ENCODE measurements at places on chromosomes 3 and 15.
A peak's percentile ranks its signal among the peaks of the same experiment; 100 is the strongest.

- no peak for DNase-seq
These were observed 15.8 kb downstream of the IGSF11 start for GRCh38 chr3:119018690-119019463.

DNA sequence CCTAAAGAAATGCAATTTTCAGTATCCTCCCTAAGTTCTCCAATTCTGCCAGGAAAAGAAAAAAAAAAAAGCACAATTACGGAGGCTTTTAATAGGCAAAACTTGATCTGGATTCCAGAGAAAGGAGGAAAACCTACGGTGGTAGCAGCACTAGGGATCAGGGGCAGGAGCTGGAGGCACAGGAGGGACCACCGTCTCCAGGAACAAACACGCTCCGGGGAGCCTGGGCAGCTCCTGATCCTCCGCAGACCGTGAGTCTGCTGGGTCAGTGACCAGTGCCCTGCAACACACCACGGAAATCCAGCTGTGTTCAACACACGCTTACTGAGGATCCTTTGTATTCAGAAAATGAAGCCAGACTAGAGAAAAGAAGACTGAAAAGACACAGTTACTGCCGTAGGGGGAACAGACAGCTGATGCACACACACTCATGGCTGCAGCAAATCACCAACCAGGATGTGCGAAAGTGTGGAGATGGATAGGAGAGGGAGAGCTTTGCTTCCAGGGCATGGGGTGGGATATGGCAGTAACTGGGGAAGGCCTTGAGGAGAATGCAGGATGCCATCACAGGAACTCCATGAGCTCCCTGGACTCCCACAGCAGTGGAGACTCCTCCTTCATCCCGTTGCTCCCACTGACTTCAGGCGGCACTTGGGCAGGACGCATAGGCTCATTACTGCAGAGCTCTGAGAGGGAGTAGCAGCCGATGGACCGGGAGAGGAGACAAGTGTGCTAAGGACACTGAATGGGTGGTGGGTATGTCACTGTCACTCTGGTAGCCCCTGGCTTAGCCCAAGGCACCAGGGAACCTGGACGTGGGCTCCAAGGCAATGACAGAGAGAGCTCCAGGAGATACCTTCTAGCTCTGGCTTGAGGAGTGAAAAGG, 167.0 kb downstream of the ATP10A start:
- no peak for DNase-seq

- DNase-seq: no peak
These were observed 249.4 kb upstream of the MDFIC2 start for GRCh38 chr3:70561796-70562195.

DNA sequence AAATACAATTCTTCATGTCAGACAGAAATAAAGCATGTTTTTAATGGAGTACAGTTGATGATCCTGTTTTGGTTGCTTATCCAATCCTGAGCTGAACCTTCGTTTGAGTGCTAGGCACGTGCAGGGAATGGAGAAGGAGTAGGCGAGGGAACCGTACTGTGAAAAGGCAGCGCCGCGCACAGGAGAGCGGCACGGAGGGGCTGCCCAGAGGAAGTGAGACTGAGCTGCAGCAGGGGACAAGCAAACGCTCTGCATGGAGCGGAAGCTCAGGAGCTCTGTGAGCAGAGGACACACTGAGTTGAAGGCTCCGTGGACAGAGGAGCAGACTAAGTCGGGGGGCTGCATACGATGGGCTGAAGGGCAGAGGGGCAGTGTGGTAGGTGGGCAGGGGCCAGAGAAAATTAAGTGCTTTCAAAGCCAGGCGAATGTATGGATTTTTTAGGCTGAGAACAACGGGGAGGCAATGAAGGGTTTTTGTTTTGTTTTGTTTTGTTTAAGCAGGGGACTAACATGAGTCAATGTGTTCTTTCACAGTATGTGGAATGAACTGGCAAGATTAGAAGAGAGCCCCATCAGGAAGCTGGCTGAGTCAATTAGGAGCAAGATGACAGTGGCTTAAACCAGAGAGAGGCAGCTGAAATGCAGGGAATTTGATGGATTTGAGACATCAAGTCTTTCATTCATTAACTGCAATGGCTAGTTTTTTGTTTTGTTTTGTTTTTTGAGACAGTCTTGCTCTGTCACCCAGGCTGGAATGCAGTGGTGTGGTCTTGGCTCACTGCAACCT, 23.8 kb upstream of the TM2D3 start:
- peak; percentile 57 for DNase-seq

- no peak for DNase-seq
These were observed 36.5 kb upstream of the KLHL6 start for GRCh38 chr3:183591881-183592521.

GRCh38 chr3:21020043-21020442, 731.0 kb downstream of the ZNF385D start:
- DNase-seq: no peak

DNA sequence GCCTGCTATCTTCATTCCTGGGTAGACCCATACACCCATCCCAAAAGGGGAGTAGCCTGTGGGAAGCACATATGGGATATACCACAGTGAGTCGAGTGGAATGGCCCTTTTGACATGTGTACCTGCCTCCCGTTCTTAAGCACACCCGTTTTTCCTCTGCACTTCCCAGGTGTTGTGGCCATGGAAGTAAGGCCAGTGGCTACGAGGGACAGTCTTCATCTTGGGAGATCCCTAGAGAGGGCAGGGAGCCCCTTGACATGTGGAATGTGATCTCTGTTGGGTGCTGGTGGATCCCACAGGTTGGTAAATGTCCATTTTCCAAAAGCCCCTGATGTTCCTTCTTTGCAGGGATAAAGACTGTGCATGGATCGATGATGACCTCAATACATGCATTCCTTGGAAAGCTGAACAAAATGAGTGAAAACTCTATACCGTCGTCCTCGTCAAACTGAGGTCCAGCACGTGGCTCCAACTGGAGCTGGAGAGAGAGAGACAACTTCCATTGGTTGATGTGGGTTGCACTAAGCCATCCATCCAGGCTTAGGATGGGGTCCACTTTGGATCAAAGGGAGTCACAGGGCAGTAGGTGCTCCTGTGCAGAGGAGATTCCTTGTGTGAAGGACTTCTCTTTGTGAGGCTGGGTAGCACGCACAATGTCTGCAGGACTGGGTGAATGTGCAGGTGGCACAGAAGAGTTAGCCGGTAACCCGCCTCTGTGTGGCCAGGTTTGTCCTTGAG, 136.8 kb downstream of the SNRPN start:
- no peak for DNase-seq

GRCh38 chr15:34011481-34011880, 27.5 kb downstream of the AVEN start:
- DNase-seq: no peak

DNA sequence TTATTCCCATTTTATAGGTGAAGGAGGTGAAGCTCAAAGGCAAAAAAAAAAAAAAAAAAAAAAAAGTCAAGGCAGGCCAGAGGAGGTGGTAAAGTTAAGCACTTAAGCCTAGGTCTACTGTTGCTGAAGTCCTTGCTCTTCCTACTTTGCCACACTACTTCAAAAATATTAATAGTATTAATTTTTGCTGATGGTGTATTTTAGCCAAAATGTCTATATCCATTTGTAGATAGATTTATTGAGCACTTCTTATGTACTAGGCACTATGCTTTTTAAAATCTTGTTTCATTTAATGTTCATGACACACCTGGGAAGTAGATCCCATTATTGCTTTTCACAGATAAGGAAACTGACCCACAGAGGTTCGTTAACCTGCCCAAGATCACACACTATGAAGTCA, 247.1 kb upstream of the P2RY1 start:
- no peak for DNase-seq

- no peak for DNase-seq
These were observed 47.3 kb upstream of the CCDC80 start for GRCh38 chr3:112688085-112688769.

DNA sequence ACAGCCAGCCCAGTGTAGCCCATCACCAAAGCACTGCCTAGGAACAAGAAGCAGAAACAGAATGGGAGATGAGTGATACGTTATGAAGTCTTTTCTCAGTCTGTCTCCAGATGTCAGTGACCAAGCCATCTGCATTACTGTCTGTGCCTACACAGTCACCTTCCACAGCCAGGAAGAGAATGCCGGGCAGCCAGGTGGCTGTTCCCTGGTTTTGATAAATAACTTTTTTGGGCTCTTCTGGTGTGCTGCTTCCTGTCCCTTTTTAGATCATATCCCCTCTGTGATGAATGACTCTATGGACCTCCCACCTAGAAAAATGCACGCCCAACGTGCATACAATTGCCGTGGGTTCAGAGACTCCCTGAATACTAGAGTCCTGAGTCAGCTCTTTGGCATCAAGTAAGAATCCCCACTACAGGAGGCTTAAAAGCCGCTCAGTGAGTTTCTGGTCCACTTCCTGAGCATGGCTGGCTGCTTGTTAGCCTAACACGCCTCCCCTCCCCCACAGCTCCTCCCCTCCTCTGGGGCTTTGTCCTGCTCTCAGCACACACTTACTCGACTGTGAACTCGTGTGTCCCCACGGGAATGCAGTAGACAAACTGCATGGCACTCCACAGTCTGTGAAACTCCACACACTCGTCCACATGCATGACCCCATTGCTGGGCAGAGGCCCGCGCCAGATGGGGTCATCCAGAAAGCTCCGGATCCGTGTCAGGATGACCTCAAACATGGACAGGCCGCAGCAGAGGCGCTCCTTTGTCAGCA, 34.7 kb downstream of the NIPA2 start:
- DNase-seq: no peak

GRCh38 chr15:66734961-66735908, 33.2 kb downstream of the SMAD6 start:
- no peak for DNase-seq

DNA sequence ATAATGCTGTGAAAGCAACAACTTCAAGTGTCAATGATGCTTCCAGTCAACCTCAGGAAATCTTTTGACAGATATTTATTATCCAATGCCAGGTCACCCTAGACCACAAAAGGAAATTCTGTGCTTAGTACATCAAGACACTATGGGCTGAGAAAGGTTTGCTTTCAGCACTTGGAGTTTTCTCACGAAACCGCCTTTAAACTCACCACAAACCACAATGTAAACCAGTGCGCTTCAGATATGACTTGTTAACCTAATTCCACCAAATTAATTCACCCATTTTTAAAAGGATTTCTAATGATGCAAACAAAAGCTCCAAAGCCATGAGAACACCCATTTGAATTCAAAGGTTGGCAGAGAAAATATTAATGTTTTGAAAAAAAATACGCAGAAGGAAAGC, 292.9 kb upstream of the NR2F2 start:
- no peak for DNase-seq

GRCh38 chr3:32685543-32686185, 676 bp downstream of the CNOT10 start:
- peak; percentile 15 for DNase-seq

- DNase-seq: no peak
These were observed 466.1 kb downstream of the PDCD6IP start for GRCh38 chr3:34264337-34265041.

DNA sequence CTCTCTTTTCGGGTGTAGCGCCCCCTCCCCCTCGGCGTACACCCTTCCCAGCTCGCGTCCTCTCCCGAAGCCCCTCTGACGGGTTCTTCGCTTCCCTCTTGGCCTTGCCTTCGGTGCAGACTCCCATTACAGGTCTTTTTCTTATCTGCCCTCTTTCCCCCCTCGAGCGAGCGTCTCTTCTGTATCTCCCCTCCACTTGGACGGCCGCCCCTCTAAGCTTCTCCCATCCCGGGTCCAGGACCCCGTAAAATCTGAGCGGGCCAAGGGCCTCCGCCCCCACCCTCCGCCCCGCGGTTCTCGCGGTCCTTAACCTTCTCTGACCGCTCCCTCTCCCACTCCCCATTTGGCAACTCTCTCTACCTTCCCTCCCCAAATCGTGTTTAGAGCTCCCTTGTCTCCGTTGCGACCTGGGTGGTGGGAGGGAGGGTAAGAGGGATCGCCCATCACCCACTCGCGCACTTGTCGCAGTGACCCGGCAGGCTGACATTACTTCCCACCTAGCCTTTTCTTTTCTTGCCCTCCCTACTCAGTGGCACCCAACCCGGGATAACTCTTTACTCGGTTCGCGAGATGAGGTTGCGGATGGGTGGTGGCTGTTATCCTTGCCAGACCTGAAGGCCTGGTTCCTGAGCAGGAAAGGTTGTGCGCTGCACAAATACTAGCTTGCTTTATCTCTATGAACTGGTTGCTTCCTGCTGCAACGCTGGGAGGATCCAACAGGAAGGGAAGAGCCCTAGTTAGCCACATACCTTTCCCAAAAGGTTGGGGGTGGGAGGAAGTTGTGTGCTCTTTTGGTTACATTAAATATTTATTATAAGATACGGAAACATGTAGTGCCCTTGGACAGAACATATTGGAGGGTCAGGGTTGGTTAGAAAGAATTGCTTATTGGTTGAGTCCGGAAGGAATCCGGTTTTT, 922 bp downstream of the RAB11A start:
- peak; percentile 52 for DNase-seq

- no peak for DNase-seq
These were observed 1.5 kb upstream of the SH3GL3 start for GRCh38 chr15:83445643-83446042.

DNA sequence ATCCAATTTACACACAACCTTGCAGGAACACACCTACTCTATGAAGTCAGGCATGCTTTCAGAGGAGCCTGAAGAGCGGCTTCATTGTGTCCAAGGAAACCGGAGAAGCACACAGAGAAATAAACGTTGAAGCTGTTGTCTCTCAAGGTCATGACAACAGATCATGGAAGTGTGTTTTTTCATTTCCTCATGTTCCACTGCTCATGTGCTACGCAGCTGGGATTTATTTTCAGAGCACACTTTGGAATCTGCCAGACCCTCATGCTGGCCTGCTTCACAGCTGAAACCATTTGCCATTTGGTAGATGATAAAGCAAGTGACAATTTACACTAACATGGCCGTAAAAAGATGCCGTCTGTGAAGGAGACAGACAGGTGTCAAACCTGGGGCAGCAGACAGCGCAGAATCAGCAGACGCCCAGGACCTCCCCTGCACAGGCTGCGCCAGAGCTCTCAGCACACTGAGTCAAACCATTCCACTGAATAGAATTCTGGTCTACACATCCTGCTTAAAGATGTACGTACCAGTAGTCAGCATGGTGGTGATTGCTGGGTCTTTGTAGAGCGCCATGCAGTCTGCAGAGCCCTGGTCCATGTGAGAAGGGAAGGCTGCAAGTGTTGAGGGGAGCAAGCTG, 99.3 kb downstream of the ARNT2 start:
- DNase-seq: no peak

DNA sequence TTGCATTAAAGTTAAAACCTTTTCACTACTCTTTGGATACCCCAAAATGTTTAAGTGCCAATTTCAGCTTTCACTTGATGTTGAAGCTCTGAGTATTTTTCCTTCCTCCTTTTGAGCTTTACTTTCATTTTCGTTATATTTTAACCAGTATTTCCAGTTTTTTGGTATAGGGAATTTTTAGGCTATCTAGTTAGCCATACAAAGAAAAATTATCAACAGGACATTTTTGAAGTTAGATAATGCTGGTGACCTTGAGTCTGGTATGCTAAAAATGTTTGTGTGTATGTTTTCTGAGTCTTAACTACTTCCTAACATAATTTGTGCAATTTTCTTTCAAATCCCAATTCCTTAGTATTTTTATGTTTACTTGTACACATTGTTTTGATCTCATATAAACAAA, 284.8 kb downstream of the OTOL1 start:
- DNase-seq: no peak

- DNase-seq: no peak
These were observed 96.1 kb downstream of the FOXP1 start for GRCh38 chr3:71487418-71487817.

GRCh38 chr3:114332342-114333179, 38.7 kb downstream of the TIGIT start:
- no peak for DNase-seq

Data from kidney capillary endothelial cell (primary cell).